Renal cortical epithelial cell (primary cell): ENCODE measurements at places on chromosomes 12 and 14. TPM values are rescaled to one million over a fixed set of nuclear protein-coding genes. Genes with fewer than 3 reads are reported as not detected.

GRCh38 chr12:9405886-9406563, 197.8 kb upstream of the PZP start:
- DNase-seq: no peak

GRCh38 chr12:128637642-128638606, 185.8 kb downstream of the SLC15A4 start:
- DNase-seq: no peak

- no peak for DNase-seq
Measured at GRCh38 chr14:74155287-74155686, 70.5 kb downstream of the LIN52 start.

IL26 gene
- not detected in 2 replicates for total RNA-seq

RPGRIP1 gene
- total RNA-seq: 0.05 TPM in 1 of 2 replicates, not detected in the other
